ENCODE measurements at places on chromosomes 7 and 10.

DNA sequence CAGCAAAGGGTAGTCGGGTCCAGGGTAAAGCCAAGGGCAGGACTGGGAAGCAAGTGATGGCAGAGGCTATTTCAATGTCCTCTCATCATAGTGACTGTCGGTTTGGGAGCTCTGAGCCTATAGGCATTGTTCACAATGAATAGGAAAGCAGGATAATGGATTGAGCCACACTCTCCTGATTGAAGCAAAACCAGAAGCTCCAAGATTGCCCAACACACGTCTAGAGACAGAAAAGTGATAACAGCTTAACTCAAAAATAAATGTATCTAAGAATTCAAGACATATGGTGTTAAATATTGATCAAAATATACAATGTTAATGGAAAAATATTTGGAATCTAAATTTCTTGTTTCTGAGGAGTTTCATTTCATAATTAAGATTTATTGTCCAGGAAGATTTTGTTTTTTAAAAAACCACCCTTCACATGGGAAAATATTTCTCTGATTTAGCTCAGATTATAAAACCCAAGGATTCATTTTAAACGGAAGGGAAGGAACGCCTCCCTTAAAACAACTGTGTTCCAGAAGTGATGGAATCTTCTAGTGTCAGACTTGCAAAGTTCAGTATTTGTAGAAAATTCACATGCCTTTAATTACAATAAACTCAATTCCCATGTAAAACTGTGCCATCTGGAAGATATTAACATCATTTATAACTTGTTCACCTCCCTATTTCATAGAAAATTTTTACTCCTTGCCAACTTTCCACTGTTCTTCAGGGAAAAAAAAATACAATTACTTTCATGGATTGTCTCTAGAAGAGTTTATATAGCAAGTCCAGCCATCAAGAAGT lies 54.5 kb downstream of the NRP1 start:
- DNase-seq = no peak

GRCh38 chr10:119029613-119030420 lies at the start of gene NANOS1:
Gene NANOS1, plus strand, starts transcription at chr10:119029714. Its CDS starts 88 bp downstream, at chr10:119029802.
- DNase-seq = no peak

GRCh38 chr7:105267244-105267643 lies 121.5 kb downstream of the SRPK2 start:
- DNase-seq = no peak

DNA sequence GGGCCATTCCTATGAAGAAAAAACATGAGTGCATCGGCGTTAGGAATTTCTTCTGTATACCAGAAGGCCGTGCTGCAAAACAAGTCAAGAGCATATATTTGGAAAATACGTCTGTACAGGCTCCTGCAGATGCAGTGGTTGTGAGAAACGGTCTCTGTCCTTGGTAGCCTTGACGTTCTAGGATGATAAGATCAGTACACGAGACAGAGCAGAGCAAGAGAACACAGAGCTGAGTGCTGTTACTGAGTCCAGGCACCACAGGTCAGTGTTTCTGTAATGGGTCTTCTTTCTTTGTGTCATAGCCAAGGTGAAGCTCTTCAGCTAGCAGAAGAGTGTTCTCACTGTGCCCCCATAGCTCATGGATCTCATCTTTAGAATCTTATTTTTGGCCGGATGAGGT lies 62.8 kb downstream of the WDR37 start:
- no peak for DNase-seq

GRCh38 chr10:119403921-119404320 lies 138.6 kb downstream of the RGS10 start:
- no peak for DNase-seq

GRCh38 chr7:51802718-51803117 lies 486.1 kb upstream of the COBL start:
- no peak for DNase-seq

GRCh38 chr10:97407211-97407951 lies 6.2 kb upstream of the RRP12 start:
- no peak for DNase-seq

DNA sequence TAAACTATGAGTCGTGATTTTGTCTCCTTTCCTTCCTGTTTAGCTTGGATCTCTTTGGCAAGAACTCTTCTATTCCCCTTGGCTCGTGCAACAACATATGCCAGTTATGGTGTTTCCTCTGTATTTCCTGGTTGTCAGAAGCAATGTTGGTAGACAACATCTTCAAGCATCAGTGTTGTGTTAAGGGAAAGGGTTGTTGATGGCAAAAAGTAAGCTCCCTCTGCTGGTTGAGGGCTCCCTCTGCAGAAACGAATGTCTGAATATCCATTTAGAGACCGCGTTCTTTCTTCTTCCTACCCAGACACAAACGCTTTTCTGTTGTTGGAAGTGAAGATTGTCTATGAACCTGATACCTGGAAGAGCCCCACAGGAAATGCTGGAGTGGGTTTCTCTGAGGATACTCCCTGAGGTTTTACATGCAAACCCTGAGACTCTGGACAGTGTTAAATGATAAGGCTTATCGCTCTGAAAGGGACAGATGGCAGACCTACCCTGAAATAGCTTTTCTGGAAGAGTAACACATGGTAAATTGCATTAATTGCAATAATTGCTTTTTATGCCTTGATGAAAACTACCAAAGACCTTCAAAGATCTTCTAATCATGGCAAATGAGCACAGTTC lies 23.5 kb upstream of the C1QL3 start:
- DNase-seq = no peak

- no peak for DNase-seq
Measured at GRCh38 chr10:79250259-79250658, 97.0 kb upstream of the PPIF start.

DNA sequence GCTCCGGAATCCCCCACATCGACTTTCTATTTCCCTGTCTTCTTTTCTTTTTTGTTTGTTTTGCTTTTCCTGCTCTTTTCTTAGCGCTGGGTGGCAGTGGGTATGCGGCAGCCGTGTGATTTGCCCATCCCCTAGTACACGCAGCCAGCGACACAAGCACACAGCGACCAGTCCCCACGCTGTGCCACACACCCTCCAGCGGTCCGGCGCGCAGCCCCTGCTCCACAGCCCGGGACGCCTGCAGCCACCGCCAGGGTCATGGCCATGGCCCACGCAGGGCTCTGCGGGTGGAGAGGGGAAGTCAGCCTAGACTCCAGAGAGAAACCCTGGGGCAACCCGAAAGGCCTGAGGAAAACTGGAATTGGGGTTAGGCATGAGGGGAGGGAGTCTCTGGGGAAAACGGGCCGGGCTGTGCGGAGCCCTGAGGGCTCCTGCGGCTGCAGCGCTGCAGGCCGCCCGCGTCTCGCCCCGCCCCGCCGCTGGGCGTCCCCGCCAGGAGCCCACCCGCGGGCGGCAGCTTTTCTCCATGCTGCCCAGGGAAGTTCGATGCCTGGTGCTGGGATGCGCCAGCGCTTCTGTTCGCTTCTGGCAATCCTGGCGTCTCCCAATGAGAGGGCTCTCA lies 2.5 kb downstream of the CHRM2 start:
- no peak for DNase-seq

- DNase-seq = no peak
Measured at GRCh38 chr10:76155961-76156360, 724.5 kb downstream of the LRMDA start.

DNA sequence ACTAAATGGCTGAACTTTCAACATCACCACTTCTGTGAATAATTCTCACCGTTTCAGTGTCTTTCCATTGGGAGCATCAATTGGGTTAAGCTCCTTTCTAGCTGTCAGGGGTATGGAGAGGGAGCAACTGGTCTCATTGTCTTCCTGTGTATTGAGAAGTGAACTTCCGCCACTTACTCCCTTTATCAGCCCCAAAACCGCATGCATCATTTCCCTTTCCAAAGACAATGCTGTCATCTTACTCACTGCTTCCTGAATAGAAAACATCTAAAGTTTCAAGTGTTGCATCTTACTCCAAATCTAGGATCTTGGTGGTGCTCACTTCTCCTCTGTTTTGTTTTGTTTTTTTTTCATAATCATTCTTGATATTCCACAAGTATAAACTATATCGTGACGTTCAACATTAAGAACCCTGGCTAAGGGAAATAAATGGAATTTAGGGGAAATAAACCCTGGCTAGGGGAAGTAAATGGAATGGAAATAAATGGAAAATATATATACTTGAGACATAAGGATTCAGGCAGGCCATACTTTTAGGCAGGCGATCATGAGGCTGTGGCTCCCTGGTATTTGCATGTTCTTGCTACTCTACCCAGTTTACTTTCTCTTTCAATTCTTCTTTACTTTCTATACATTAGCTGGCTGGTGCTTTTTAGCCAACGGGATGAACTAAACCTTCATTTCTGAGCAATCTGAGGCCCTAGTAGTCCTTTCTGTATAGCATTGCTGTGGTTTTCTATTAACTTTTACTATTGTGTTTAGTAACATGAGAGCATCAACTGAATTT lies 371.9 kb downstream of the BMPER start:
- DNase-seq = no peak

- DNase-seq = no peak
Measured at GRCh38 chr10:72242675-72243074, 26.6 kb upstream of the ASCC1 start.

DNA sequence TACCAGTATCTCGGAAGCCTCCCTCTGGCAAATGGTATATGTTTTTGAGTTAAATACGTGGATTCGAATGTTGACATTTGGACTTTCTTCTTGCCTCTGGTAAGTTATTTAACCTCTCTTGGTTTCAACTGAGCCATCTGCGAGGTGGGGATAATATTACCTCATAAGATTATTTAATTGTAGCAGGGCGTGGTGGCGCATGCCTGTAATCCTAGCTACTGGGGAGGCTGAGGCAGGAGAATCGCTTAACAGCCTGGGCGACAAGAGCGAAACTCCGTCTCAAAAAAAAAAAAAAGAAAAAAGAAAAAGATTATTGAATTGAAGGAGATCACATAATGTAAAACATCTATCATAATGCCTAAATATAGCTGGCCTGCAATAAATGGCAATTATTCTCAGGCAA lies 396 bp upstream of the TAF5 start:
- no peak for DNase-seq

DNA sequence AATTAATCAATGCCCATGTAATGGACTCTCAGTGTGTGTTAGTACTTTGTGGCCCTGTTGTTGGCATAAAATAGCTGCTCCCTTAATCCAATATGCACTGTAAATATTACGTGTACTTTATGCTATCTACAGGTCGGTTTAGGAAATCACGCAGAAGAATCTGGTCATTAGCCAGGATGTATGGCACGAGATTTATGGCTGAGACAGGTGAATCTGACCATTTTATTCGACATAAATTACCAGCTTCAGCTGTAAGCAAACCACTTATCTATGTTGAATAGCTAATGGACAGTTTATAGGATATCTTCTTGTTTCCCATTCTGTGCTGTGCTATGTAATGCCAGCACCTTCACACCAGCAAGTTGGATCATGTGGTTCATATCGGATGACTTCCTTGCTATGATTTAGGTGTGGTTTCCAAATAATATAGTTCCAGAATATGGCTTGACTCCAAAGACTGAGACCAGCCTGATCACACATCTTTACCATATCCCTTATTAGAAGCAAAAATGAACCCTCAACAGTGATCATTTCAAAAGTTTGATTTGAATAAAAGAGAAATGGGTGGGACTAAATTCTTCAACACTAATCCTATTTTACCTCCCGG lies 301.4 kb downstream of the AHR start:
- no peak for DNase-seq

DNA sequence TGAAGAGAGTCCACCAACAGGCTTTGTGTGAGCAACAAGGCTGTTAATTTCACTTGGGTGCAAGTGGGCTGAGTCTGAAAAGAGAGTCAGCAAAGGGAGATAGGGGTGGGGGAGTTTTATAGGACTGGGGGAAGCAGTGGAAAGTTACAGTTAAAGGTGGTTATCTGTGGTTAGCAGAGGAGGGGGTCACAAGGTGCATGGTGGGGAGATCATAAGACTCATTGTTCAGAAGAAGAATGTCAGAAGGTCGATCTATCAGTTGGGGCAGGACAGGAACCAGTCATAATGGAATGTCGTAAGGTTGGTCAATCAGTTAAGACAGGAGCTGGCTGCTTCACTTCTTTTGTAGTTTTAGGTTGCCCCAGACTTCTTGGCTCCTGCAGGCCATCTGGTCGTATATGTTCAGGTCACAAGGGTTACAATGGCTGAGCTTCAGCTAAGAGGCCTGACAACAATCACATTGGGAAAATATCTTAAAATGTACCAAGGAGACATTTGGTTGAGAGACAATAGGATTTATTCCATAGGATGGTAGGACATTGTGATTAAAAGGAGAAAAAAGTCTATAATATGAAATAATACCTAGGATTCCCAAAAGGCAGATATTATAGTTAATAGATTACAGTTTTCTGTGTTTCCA lies 356.4 kb downstream of the ANKRD7 start:
- DNase-seq = no peak

- DNase-seq = no peak
Measured at GRCh38 chr7:101945034-101945758, 127.8 kb downstream of the CUX1 start.

DNA sequence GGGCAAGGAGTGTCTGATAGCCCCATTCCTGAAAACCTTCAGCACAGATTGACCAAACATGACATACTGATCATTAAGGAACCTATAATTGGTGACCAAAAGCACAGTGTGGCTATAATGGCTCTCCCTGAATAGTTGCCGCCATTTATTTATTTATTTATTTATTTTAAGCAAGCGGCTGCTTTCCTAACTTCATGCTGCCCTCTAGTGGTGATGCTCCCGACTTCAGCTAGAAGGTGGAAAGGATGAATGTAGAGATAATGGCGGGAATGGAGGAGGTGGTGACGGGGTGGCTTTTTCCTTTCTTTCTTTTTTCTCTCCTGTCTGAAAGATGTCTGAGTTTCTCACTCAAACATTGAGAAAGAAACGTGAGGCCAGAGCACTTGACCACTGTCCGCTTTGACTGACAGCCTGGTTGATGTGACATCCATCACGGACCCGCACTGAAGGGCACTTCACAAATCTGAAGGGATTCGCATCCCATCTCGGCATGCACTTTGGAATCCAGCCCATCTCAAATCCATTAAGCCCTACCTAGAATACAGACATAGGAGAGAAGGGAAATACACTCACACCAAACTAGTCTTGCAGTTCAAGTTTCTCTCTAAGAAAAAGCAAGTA lies 1090.1 kb downstream of the KCNMA1 start:
- no peak for DNase-seq

DNA sequence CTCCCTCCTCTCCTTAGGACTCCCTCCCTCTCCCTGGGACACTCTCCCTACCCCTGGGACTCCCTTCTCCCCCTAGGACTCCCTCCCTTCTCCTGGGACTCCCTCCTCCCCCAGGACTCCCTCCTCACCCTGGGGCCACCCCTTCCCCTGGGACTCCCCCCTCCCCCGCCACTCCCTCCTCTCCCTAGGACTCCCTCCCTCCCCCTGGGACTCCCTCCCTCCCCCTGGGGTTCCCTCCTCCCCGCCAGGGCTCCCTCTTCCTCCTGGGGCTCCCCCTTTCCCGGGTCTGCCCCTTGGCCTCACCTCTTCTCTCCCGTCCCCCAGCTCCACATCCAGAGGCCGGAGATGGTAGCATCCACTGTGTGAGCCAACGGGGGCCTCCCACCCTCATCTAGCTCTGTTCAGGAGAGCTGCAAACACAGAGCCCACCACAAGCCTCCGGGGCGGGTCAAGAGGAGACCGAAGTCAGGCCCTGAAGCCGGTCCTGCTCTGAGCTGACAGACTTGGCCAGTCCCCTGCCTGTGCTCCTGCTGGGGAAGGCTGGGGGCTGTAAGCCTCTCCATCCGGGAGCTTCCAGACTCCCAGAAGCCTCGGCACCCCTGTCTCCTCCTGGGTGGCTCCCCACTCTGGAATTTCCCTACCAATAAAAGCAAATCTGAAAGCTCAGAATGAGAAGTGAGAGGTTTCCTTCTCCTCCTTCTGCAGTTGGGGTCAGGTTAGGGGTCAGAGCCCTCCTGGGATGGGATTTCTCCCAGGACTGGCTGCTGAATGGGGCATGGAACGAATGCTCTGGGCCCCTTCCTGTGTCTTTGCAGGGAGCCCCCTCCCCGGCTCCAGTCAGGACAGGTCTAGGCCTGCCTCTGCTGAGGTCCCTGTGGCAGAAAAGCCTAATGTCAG lies 1.4 kb upstream of the MUC17 start:
- no peak for DNase-seq

Measured in stimulated activated CD8-positive, alpha-beta memory T cell treated with anti-CD3 and anti-CD28 coated beads, Interleukin-7, amount 100 ng/mL, for 1 hour (primary cell).